ENCODE measurements at places on chromosomes 1 and 21.

- no peak for DNase-seq
Measured at GRCh38 chr1:62452951-62453350, 16.1 kb downstream of the USP1 start.

DNA sequence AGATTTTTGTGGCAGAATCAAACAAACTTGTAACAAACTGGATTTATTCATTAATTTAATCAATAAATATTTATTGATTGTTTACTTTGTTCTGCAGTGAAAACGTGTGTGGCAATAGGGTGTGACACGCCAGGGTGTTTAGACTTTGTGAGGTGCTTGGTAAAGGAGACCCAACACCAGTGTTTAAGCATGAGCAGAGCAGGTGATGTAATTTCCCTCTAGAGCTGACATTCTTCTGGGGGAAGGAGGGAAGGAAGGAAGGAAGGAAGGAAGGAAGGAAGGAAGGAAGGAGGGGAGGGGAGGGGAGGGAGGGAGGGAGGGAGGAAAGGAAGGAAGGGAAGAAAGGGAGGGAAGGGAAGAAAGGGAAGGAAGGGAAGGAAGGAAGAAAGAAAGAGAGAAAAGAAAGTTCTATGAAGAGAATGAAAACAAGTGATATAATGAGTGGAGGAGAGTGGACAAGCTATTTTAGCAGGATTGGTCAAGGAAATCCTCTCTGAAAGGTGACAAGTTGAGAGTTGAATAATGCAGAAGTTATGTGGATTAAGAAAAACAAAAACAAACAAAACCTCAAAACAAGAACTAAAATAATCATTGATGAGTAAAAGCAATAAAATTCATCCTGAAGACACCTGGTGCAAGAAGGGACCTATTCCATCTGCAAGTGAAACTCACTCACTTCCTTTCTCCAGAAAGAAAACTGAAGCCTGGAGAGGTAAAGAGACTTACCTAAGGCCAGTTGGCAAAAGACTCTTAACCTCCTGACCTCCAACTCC lies 60.8 kb downstream of the TSEN15 start:
- no peak for DNase-seq

DNA sequence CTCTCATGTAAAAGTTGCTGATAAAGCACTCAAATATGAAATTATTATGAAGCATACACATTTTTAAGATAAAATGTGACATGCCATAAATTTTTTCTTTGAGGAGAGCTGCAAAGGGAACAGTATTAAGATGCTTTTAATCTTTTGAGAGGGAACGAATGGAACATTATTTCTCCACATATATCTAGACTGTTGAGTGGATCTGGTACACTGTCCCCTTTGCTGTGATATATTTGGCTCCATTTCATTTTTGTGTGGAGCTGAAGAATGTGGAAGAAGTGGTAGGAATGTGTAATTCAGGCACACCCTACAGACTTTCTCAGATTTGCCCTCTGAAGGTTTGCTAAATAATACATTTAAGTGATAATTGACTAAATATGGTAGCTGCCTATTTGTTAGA lies 31.7 kb downstream of the PGM1 start:
- no peak for DNase-seq

DNA sequence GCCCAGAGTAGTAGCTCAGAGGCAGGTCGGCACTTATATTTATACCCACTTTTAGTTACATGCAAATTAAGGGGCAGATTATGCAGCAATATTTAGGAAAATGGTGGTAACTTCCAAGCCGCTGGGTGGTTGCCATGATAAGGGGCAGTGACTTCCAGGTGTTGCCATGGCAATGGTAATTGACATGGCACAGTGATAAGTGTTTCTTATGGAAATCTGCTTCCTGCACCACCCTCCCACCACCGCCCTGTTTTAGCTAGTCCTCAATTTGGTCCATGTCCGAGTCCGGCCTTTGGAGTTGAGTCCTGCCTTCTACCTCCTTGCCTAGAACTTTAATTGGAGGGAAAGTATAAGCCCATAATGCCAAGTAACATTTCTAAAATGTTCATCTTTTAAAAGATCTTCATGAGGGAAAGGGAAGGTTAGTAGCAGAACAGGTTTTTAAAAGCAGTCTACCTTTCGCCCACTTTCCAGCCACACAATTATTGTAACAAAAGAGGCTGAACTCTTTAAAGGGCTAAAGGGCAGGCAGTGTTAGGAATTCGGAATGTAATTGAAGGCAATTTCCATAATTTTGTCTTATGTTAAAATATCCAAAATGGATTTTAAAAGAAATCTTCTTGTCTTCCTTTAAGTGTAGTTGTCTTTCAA lies 21.7 kb downstream of the ZBTB8B start:
- DNase-seq: no peak

GRCh38 chr1:215263636-215264035 lies 181.1 kb downstream of the KCNK2 start:
- DNase-seq: no peak

- no peak for DNase-seq
Measured at GRCh38 chr21:33308586-33309490, 15.9 kb upstream of the IFNAR1 start.

GRCh38 chr1:19504796-19505692 lies 19.7 kb upstream of the CAPZB start:
- DNase-seq: no peak

DNA sequence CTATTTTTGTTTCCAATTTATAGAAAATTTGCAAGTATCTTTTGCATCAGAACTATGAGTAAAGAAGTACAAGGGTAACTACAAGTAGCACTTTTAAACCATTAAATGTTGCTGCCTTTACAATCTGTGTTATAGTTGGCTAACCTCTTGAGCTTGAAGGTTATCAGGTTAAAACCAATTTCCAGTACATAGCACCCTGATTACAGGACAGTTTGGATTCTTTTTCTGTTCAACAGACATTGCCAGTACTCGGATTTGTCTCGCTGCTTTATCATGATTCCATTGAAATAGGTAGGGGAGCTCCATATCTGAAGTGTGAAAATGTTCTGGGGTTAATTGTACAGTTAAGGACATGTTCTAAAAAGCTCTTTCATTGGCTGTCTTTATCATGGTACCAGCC lies 40.0 kb downstream of the MIA3 start:
- DNase-seq: no peak

DNA sequence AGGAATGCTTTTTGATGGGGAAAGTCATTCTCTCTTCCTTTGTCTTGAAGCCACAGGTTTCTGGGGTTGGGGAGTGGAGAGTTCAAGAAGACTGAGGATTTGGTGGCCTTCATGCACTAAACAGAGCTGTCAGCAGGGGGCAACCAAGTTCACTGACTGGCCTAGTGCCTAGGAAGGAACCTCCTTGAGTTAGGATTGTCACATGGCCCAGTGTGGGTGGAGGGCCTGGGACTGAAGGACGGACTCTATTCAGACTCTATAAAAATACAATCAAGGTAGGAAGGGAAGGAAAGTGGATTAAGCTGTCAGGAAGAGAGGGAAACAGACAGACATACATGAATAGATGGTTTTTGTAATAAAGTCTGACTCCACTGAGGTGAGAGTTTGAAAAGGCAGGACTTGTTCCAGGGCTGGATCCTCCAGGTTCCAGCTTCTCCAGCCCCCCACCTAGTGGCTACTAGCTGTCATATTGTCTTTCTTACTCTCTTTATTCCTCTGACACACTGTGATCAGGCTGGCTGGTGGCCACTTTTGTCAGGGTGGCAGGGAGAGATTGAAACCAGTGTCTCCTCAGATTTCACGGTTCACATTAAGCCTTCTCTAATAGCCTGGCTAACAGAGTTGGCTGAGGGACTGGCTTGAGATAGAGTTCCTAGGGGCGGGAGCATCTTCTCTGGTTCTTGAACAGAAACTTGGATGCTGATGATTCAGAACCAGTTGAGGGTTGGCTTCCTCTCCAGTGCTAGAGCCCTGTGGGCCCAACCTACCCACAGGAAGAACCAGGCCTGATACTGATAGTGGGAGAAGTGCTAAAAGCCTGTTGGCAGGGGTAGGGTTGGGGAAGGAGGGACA lies 4.1 kb upstream of the SH3BGRL3 start:
- peak; percentile 75 for DNase-seq

GRCh38 chr1:64046891-64047290 lies 156.5 kb upstream of the UBE2U start:
- no peak for DNase-seq

DNA sequence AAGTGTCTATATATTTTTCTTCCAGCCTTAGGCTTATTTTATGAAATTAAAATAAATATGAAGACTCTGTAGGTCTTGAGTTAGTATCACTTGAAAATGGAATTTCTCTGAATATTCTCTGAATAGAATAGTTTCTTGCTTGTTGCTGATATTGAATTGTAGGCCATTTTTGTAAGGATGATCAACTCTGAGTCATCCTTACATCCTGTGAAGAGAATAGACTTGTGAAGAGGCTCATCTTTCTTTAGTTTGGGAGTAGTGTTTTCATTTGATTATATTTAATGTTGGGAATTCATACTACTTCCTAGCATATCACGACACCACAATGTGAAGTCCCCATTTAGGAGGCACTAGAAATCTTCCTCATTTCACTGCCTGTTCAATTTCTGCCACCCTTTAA lies 27.5 kb upstream of the CD1D start:
- DNase-seq: no peak

GRCh38 chr1:168330285-168330684 lies 49.6 kb downstream of the TBX19 start:
- no peak for DNase-seq

- peak; percentile 86 for DNase-seq
Measured at GRCh38 chr1:228902781-228903433, 167.6 kb downstream of the RHOU start.

DNA sequence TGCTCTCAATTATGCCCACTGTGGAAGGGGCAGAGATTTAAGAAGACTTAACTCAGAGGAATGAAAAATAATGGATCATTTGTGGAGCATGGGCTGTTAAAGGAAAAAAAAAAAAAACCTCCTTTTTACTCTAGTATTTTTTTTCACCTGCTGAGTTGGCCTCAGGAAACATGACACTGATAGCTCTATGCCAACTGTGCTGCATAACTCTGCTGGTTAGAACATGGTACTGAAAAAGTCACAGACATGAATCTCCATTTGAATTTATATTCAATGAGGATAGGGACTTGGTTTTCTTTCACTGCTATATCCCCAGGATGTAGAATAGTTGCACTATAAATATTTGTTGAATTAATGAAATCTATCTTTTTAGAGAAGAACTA lies 86.1 kb upstream of the KIAA0040 start:
- no peak for DNase-seq

DNA sequence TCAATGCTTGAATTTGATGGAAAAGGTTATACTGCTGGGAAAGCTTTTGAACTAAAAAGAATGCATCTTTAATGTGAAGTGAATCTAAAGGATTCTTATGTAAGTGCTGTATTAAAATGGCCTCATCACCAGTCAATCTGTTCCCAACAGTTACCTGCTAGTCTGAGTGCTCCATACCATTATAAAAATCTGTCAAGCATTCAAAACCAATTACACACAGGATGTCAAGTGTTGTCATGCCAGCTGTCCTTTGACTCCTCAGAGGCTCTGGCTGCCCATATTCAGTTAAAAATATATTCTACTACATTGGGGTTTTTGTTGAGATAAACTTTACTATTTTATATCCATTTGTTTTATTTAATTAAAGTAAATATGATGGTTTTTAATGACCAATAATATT lies 1587.7 kb downstream of the AMY1C start:
- no peak for DNase-seq

DNA sequence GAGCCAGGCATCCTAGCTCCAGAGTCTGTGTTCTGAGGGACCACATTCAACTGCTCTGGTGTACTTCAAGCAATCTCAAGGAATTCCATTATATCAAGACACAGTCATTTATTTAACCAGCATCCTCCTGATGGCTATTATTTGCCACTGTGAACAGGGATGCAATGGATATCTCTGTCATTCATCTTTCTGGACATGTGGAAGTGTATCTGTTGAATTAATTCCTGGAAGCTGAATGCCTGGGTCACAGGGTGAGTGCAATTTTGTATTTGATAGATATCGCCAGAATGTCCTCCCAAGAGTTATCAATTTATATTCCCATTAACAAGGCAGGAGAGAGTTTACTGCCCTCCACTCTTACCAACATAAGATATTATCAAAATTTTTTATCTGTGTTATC lies 24.7 kb upstream of the LRP8 start:
- DNase-seq: no peak

GRCh38 chr1:60697204-60697994 lies 385.0 kb upstream of the NFIA start:
- DNase-seq: no peak

- DNase-seq: no peak
Measured at GRCh38 chr21:38277501-38278131, 20.8 kb downstream of the KCNJ15 start.

- DNase-seq: no peak
Measured at GRCh38 chr1:203492082-203492747, 1.7 kb upstream of the OPTC start.

- peak; percentile 81 for DNase-seq
Measured at GRCh38 chr1:192913683-192914082, 104.8 kb downstream of the RGS2 start.

GRCh38 chr1:35807614-35808449 lies at the start of gene AGO4:
TSS of gene AGO4 (plus strand) at chr1:35808016. CDS start at chr1:35808417, 401 bp downstream.
- peak; percentile 68 for DNase-seq

- DNase-seq: peak; percentile 57
Measured at GRCh38 chr1:6889875-6890480, 104.7 kb downstream of the CAMTA1 start.

- DNase-seq: no peak
Measured at GRCh38 chr1:245807954-245808719, 653.4 kb downstream of the KIF26B start.

DNA sequence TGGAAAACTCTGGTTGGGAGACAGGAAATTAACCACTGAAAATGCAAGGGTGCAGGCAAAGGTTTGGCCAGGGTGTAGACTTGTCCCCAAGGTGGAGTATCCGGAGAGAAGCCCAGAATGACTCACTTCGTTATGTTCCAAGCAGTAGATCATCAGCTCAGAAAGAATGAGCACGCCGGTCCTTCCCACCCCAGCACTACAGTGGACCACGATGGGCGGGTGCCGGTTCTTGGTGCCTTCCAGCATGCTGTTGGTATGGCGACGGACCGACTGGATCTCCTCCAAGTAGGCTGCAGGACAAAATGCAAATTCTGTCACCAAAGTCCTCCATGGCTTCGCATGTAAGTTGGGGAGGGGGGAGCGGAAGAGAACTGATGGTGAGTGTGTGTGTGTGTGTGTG lies 83.4 kb downstream of the SMYD2 start:
- DNase-seq: no peak

- DNase-seq: no peak
Measured at GRCh38 chr1:26546375-26546774, 16.8 kb downstream of the RPS6KA1 start.
